ENCODE measurements at places on chromosomes 11 and 22. TPM values are rescaled to one million over a fixed set of nuclear protein-coding genes. Genes with fewer than 3 reads are reported as not detected.

Gene ANGPTL5
- not detected for total RNA-seq

Gene BSX
- not detected for total RNA-seq

Gene KBTBD3
- total RNA-seq, result 5.0 TPM

Gene APOA1
- total RNA-seq, result 2.3 TPM

Gene MYEOV
- not detected for total RNA-seq

Gene MPZL3
- total RNA-seq, result 0.49 TPM

Gene CYP2D6
- total RNA-seq, result 0.18 TPM

Gene PACSIN3
- 13.2 TPM for total RNA-seq

Gene ARHGEF17
- 22.6 TPM for total RNA-seq

Gene C22orf31
- not detected for total RNA-seq

Gene TMEM86A
- 0.54 TPM for total RNA-seq

Gene CD3D
- total RNA-seq, result not detected

Gene ZNF280B
- 0.72 TPM for total RNA-seq

Gene FOSL1
- 37.7 TPM for total RNA-seq

Gene GGTLC2
- not detected for total RNA-seq

Gene ANO9
- not detected for total RNA-seq

Gene SLC6A5
- not detected for total RNA-seq

Gene RAG2
- not detected for total RNA-seq

Gene CALCA
- total RNA-seq, result not detected

Gene C11orf42
- total RNA-seq, result not detected

Gene AMOTL1
- 44.1 TPM for total RNA-seq

Data from cardiac atrium fibroblast (primary cell).